ENCODE measurements at places on chromosomes 3 and 15.
A peak's percentile ranks its signal among the peaks of the same experiment; 100 is the strongest.

- DNase-seq = no peak
Measured at GRCh38 chr3:69141313-69141712, 18.9 kb upstream of the LMOD3 start.

DNA sequence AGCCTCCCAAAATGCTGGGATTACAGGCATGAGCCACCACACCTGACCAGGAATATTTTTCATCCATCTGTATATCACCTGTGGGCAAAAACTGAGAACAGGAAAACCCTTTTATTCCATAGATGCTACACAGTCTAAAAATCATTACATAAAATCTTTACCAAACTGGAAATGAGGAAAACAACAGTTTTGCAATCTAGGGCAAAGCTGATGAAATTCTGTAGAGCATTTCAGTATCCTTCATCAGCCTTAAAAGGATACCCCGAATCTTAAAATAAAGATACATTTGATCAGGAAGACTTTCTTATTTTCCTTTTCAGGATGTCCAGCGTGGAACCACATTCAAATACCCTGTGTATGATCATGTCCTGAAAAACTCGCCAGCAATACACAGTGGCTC is 7.1 kb downstream of the SIAH2 start:
- no peak for DNase-seq

DNA sequence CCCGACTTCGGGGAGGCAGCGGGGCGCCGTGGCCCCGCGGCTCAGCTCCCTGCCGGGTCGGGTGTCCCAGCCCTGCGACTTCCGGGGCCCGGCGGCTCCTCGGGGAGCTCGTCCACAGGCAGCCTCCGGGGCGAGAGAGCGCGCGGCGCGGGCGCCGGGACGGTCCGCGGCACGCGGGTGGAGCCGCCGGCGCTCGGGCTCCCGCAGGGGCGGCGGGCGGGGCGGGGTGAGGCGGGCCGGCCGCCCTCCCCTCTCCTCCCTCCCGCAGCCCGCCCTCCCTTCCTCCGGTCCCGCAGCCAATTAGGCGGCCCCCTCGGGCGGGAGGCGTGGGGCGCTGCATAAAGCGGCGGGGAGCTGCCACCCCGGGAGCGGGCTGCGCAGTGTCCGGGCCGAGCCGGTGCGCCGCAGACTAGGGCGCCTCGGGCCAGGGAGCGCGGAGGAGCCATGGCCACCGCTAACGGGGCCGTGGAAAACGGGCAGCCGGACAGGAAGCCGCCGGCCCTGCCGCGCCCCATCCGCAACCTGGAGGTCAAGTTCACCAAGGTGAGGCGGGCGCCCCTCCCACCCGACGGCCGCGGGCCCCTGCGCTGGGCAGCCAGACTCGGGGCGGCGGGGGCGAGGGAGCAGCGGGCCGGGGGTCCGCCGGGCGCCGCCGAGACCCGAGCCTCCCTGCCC is at the start of gene ALDH1A3:
ALDH1A3 (plus strand) TSS at position 368 of the 675 bp plus-strand sequence; CDS start at position 445, 77 bp downstream.
- no peak for DNase-seq

GRCh38 chr3:124250053-124250452 is 258.1 kb upstream of the ROPN1 start:
- DNase-seq = no peak

GRCh38 chr3:120181632-120182031 is 87.4 kb upstream of the GSK3B start:
- DNase-seq = no peak

DNA sequence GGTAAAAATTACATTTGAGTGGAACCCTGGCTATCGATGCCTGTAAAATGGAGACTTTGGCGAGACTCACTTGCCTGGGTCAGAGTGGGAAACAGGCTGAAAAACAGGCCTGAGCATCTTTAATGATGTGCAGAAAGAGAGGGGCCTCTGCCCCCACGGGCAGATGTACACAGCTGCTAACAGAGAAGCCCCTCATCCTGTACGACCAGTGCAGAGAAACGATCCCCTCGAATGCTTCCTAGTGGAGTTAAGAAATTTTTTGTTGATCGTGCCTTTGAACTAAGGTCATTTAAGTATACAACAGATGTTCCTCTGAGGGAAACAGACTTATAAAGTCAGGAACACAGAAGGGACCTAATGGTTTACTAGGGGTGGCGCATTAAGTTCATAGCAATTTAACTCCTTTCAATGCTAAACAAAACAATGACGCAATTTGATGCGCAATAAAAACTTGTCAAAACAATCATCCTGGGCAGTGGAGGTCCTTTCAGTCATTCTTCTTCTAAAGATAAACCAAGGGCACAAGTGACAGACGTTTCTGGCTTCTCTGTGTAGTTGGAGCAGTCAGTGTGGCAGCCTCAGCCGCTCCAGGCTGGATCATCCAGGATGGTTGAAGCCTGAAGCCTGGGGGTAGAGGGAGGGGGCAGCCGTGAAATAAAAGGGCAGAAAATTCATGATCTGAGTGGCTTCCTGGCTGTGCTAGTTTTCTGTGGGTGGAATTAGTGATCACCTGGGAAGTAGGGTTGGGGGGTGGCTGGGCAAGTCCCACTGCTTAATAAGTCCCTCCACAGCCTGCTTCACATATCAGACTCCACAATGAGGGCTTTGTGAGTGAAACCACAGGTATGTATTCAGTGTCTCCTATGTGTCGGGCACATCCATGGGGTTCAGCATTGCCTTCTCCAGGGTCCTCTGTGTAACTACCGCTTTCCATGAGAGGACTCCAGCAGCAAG is 50.8 kb upstream of the MRPS22 start:
- no peak for DNase-seq

DNA sequence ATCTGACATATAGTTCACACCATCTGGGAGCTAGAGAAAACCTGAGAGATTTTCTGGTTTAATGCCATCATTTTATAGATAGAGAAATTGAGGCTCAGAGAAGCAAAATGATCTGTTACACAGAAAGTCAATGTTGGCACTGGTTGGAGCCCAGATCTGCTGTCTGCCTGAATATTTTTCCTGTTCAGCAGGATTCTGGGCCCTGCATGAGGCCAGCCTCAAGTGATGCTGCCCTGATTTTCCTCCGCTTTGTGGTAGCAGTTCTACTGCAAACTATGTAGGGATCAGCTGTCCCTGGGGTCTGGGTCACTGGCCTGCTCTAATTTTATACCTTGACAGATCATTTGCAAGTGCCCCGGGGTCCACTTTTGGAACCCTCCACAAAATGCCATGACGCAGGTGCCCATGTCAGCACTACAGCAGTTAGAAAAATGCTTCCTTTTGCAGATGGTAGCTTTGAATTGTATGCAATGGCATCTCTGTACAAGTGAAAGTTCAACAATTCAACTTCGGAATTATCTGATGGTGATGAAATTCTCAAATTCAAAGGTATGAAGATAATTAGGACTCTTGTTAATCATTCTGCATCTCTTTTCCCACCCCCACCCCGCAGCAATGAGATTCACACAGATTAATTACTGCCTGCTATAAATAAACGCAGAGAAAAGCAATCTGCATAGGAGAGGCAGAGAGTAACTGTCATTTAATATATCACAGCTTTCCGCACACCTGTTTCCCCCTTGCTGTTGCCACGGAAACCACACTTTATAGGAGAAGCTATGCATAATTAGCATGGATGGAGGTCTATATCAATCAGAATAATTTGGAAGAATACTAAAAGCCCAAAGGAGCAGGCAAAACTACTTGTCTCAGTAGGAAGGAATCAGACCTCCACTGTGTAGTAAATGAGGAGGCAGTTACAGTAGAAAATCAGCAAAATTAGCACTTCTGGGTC is 222.6 kb downstream of the PDCD6IP start:
- no peak for DNase-seq

GRCh38 chr15:52710050-52710707 is 31.0 kb upstream of the ATOSA start:
- DNase-seq = no peak

- no peak for DNase-seq
Measured at GRCh38 chr3:133106169-133106568, 68.0 kb downstream of the TMEM108 start.

DNA sequence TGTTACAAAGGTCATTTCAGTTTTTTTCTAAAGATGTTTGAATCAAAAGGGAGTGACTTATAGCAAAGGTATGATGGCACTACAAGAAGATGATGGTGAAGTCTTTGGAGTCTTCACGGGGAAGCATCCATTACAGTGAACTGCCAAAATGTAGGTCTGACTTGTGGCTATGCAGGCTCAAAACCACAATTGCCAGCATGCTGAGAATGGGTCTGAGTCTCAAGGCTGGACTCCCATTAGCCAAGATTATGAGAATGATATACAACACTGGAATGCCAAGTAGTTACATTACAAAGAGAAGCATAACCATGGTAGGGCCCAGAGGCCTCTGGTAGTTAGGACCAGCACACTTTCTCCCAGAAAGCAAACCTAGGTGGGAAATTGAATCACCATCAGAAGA is 194.2 kb downstream of the MTHFS start:
- no peak for DNase-seq

GRCh38 chr15:45200001-45200798 is 12.4 kb upstream of the SHF start:
- peak; percentile 99 for DNase-seq

DNA sequence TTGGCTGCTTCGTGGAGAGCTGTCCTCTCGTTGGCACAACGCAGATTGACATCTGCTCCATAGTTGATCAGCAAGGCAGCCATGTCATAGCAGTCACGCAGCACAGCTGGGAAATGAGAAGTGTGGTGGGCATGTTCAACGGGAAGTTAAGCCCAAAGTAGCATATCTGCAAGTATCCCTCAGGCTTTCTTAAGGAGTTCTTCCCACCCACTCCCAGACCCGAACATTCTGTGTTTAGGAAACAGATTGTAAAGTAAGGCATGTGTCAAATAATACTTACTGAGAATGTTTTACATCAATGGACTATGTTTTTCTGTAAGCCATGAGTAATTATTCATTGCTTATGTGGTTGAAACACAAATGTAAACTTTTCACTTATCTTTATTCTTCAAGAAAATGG is 9.2 kb downstream of the ASB14 start:
- DNase-seq = no peak

DNA sequence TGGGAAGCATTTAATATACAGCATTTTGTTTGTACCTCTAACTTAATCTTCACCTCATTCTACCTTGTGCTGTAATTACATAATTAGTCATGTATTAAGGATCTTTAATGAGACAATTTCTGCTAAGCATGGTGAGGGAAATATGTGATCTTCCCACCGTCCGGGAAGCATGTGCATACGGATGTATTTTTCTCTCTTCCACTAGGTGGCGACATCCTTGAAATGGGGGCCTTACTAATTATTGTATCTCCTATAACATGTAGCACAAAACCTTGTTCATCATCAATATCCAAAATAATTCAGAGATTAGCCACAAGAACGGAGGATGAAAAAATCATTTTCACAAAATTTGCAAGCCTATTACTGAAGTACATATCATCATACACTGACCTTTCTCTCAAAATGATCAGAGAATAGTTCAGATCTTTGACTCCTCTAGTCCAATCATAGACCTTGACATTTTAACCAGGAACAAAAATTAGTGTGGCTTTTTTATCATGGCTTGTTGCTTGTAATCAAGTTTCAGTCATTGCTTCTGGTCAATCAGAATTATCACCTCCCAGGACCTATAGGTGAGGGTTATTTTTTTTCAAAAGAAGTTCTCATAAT is 148.9 kb upstream of the GBE1 start:
- DNase-seq = no peak

DNA sequence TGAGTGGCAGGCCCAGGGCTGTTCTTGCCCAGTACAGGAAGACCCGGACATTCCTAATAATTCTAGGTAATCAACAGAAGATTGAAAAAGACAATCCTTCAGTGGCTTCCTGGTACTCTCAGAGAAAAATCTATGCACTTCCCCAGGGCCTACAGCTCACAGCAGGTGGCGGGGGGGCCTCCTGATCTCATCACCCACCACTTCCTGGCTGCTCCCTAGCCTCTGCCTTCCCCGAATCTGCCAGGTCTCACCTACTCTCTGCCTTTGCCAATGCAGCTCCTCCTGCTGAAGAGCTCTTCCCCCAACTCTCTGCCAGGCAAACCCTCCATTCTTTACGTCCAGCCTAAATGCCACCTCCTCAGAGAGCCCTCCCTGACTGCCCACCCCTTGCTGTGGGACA is 37.5 kb downstream of the EHD4 start:
- DNase-seq = peak; percentile 39

GRCh38 chr15:78228356-78228996 is 5.9 kb downstream of the ACSBG1 start:
- DNase-seq = no peak

GRCh38 chr15:71627604-71628003 is 182.8 kb upstream of the NR2E3 start:
- DNase-seq = no peak

DNA sequence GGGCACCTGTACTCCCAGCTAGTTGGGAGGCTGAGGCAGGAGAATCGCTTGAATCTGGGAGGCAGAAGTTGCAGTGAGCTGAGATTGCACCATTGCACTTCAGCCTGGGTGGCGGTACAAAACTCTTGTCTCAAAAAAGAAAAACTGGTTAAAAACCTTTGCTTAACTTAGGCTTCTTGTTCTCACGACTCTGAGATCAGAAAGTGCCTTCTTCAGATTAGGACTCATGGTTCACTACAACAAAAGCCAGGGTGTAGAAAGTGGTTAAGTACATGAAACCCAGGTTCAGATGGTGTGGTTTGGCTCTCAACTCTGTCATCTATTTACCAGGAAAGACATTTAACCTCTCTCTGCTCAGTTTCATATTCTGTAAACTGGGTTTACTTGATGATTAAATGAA is 168.4 kb downstream of the TUSC7 start:
- no peak for DNase-seq

DNA sequence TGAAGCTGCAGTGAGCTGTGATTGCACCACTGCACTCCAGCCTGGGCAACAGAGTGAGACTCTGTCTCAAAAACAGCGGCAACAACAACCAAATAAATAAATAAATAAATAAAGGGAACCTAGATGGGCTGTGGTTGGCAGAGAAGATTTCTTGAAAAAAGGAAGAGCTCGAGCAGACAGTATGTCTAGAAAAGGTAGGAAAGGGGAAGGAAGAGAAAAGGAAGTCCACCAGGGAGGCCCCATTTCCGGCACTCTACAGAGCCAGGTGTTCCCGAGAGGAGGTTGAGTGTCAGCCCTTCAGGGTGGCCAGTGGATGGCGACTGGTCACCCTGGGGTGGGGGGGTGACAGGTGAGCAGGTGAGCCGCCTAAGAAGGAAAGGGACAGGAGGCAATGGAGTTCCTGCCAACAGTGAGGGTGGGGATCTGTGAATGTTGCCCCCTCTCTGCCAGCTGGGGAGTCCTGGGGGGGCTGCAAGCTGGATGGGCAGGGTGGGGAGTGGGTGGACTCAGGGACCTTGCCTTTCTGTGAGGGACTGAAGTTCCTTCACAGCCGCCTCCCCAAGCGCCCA is 14.8 kb downstream of the PAQR5 start:
- DNase-seq = no peak

- no peak for DNase-seq
Measured at GRCh38 chr3:122251428-122251827, 68.0 kb downstream of the CASR start.

GRCh38 chr3:161171113-161171512 is 50.0 kb upstream of the NMD3 start:
- DNase-seq = no peak

GRCh38 chr15:27671819-27672437 is 427.2 kb downstream of the OCA2 start:
- no peak for DNase-seq

DNA sequence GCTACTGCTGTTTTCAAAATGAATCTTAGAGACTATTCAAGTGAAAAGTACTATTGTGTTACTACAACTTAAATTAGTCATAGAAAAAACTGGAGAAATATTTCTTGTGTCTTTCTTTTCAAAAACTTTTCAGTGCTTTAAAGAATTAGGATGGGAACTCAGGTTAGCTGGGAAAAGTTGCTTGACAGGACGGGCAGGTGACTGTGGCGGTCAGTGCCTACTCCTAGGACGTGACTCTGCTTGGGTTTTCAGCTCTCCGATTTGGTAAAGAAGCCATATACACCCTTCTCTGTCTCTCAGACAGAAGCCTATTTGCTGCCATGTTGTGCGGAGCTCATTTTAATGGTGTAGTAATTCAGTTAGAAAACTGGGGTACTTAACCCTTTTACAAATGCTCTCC is 89.8 kb upstream of the CACNA2D3 start:
- DNase-seq = no peak

Measured in stimulated activated CD4-positive, alpha-beta T cell treated with anti-CD3 and anti-CD28 coated beads, TNF-alpha, amount 100 ng/mL, for 4 hours (primary cell).